Large intestine (tissue), 12 donors: ENCODE measurements at places on chromosomes 3 and 15.

DNA sequence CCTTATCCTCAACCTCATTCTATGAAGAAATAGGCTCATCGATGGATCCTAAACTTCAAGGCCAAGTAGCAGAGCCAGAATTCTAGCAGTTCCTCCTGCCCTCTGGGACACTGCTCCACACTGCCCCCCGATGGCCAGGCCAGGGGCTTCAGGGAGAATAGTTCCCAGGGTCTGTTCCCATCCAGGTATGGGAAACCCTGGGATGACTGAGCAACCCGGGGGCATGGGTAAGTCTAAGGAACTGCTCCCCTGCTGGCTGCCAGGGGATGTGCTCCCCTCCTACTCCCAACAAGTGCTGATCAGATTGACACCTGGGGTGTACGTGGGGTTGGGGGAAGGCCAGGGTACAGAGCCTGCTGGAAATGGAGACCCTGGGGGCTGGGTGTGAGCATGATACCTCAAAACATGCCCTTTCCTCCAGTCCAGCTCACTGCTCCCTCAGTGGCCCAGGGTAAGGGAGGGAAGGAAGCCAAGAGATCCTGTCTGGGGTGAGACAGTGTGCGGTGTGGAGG is 7.6 kb downstream of the ULK3 start:
- peak; percentile 23 for DNase-seq

DNA sequence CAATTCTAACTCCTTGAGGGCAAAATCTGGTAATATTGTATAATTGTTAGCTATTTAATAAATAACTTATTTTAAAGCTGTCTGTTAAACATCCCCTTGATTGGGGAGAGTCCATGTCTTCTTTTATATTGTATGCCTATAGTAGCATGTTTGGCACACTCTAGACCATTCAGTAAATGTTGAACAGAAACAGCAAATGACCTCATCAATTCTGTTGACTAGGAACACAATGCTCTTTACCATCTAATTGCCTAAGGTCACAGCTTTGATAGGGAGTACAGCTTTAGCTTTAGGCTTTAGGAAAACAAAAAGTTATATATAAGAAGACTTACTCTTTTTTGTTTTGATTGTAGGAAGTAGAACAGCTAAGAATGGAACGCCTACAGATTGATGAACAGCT is 27.0 kb downstream of the DNAJC19 start:
- no peak for DNase-seq

DNA sequence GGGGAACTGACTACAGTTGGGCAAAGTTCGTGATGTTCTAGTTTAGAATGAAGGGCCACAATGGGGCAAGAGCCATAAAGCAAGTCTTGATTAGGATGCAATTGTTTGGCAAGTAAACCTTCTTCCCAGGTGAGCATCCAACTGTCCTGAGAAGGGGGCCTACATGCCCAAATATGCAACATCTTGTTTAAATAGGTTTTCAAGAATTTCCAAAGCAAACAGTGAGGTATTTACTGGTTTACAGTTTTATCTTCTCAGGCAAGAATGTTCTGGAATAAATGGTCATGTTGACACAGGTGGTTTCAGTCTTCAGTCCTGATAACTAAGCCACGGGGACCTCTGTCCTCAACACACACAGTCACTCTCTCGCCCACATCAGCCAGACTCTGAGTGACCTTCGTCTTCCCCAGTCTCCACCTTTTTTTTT is 90.3 kb upstream of the FAM174B start:
- DNase-seq: peak; percentile 51

DNA sequence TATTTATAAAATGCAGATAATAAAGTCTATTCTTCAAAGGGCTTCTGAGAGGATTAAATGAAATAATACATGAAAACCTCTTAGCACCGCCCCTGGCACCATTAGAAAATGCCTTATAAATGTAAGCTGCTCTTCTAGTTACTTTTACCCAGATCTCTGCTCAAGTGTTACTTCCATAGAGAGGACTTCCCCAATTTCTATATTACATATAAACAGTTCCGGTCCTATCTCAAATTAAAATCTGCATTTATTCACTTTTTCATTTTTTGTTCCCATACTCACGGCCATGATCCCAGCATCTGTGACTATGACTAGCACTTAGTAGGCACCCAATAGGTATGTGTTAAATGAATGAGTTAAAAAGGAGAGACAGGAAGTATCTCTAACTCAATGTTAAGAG is 890.9 kb upstream of the CFAP20DC start:
- no peak for DNase-seq

DNA sequence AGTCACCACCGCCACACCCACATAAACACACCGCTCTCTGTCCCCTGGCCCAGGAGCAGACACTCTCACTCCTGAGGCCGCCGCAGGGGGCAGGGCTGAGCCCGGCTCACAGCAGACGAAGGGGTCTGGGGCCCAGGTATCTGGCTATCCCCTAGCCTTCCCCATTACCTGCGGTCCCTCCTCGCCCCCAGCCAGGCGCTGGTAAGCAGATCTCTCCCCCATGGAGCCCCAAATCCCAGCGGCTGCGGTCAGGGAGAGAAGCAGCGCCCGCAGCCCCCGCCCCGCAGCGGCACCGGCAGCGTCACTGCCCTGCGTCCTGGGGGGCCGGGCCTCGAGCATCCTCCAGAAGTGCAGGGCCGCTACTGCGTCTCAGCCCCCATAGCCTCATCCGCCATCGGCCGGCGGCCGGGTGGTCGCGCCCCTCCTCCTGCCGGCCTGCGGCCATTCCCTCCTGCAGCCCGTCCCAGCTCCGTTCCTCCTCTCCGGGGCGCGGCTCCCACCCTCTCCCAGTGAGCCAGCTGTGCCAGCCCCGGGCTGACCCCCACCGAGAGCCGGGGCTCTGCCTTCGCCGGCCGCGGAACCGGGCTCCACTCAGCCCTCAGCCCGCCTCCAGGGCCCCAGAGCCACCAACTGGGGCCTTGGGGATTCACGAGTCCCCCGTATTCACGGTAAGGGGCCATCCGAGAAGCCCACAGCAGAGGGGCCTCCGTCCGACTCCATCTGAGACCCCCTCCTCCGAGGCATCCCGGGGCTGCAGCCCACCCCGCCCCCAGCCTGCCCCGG is 13.1 kb downstream of the TNK2 start:
- DNase-seq: no peak

DNA sequence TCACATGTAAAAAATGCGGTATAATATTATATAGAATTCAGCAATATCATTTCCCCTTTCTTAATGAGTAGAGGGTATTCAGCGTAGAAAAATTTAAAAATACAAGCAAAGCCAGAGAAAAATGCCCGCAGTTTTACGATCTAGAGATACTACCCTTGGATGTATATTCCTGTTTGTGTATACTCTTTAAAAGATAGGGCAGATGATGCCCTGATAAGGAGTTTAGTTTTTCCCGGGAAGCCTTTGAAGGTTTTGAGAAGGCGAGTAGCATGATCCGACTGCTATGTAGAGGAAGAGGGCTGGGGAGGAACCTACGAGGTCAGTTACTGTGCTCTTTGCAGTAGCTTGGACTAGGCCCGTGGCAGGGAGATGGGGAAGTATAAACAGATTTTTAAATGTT is 1.2 kb downstream of the YEATS2 start:
- DNase-seq: peak; percentile 26

- DNase-seq: peak; percentile 19
Measured at GRCh38 chr3:114120211-114120610, 58.6 kb downstream of the DRD3 start.

GRCh38 chr3:161430307-161430706 is 59.0 kb upstream of the SPTSSB start:
- DNase-seq: no peak
